Frontal cortex (tissue), 4 donors: ENCODE measurements at places on chromosomes 11 and 22.

DNA sequence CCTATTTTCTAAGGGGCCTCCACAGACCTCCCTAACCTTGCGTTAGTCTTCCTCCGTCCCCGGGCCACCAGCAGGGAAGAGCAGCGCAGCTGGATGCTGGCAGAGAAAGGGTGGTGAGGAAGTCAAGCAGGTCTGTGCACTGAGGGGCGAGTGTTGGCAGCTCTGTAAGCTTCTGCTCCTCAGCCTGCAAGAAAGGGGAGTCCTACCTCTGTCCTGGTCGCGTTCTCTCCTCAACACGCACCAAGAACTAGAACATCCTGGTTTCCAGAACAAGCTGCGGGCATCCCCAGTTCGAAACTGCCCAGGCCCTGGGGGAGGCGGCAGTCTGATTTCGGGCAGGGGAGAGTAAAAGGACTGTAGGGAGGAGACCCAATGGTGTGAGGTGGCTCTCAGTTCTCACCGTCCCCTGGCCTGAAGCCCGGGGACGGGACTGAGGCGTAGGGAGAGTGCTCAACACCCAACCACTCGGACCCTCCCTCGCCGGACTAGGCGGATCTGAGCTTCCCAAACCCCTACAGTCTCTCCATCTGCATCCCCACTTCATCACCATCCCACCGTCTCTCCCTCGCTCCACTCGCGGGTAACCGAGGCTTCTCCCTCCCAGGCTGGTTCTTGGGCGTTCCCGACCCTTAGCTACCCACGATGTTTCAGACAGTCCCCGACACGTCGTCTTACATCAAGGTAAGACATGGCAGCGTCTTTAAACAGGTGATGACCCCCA, 7.7 kb upstream of the FLI1 start:
- DNase-seq, result no peak

- no peak for DNase-seq
These were observed at the start of the genes C11orf21 and TSPAN32 for GRCh38 chr11:2301631-2302305. Gene C11orf21 (minus strand): TSS chr11:2301918. CDS start chr11:2301808, 110 bp downstream. Gene TSPAN32 (plus strand): TSS chr11:2302013. CDS start chr11:2302150, 137 bp downstream.

DNA sequence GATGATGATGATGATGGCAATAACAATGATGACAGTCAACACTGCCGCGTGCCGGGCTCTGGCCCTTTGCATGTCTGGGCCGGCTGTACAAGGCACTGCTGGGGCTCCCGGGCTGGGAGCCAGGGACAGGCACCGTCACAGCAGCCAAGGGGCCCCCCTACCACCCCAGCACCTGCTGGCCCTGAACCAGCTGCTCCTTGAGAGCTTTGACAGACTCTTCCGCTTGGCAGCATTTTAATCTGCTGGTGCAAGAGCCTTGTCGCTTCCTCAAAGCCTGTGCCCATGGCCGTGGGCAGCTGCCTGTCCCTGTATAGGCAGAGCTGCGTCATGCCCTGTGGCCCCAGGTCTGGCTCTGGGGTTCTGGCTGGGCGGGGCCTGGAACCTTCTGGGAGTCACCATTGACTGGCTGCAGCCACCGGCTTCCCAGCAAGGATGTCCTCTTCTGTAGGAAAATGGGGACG, 12.9 kb upstream of the MUC6 start:
- no peak for DNase-seq

DNA sequence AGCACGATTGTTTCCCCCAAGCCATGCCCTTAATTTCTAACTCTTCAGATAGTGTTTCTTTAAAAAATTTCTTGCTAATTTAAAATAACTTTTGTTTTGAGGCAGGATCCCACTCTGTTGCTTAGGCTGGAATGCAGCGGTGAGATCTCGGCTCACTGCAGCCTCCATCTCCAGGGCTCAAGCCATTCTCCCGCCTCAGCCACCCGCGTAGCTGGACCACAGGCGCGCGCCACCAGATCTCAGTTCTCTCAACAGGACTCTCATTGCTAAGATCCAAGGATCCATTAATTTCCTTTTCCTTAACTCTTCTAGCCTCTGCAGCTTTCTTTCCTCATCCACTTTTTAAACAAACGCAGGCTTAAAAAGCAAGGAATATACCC, 327 bp upstream of the MED17 start:
- DNase-seq, result no peak

GRCh38 chr22:27594474-27595134, 207.0 kb downstream of the MN1 start:
- no peak for DNase-seq

GRCh38 chr11:46513934-46514342, 79.9 kb downstream of the AMBRA1 start:
- DNase-seq, result peak; percentile 37

DNA sequence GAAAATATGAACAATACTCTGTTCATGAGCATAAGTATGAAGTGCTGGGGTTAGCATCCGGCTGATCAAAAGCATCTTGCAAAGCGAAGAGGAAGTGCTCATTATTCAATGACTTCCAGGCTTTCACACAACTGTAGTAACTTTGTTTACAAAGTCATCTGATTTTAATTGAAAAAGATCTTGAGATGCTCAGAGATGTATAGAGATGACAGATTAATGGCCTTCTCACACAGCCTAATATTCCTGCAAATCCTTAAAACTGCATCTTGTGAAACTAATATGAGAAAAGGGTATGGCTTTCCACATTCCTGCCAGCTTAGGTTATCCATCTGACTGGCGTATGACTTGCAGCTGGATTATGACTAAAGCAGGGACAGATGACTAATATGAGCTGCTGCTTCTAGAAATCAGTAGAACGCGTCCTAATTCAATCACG, 125.4 kb downstream of the CASP12 start:
- DNase-seq, result no peak

- no peak for DNase-seq
These were observed 5.1 kb upstream of the RPS6KA4 start for GRCh38 chr11:64353715-64354506.

- DNase-seq, result no peak
These were observed 48.2 kb upstream of the SMCO4 start for GRCh38 chr11:93591247-93591898.

GRCh38 chr22:24128631-24129262, 52.5 kb upstream of the SUSD2 start:
- DNase-seq, result no peak

DNA sequence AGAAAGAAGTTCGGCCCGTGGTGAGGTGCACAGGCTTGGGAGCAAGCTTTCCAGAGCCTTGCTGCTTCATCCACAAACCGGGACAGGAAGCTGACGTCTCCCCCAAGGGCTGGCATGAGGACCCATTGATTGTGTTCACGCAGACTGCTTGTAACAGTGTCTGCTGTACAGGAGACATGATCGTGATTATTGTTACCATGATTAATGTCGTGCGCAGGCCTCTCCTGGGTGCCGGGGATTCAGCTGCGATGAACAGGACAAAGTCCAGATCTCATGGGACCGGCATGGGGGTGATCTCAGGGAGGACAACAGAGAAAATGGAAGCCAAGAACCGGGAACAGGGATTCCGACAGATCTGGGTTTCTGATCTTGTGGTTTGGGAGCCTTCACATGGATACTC, 219.9 kb downstream of the BRD1 start:
- DNase-seq, result no peak

DNA sequence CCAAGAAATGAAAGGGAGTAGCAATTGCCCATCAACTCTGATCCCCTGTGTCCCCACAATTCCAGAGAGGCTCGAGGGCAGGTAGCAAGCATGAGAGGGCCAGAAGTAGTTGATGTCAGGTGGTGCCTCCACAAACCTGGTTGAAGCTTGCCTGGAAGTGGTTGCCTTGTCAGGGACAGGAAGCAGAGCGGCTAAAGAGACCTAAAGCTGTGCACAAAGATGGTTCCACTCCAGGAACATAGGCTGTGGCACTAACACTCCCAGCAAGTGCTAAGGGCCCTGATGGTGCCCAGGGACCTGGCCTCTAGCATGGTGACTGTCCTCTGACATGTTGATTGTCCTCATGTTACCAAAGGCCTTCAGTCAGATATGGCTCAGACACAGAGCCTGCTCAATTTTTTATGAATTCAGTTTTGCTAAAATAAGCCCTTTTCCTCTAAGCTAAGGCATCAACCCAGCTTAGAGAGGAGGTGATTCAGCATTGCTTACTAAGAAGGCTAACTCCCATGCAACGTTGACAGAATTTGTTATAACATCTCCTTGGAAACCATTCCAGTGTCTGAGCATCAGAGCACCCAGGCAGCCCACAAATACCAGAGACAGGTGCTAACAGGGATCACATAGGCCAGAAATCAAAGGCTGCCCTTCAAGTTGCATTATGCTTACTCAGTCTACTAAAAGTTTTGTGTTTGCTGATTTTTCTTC, 196.3 kb upstream of the ARHGAP20 start:
- DNase-seq, result no peak

DNA sequence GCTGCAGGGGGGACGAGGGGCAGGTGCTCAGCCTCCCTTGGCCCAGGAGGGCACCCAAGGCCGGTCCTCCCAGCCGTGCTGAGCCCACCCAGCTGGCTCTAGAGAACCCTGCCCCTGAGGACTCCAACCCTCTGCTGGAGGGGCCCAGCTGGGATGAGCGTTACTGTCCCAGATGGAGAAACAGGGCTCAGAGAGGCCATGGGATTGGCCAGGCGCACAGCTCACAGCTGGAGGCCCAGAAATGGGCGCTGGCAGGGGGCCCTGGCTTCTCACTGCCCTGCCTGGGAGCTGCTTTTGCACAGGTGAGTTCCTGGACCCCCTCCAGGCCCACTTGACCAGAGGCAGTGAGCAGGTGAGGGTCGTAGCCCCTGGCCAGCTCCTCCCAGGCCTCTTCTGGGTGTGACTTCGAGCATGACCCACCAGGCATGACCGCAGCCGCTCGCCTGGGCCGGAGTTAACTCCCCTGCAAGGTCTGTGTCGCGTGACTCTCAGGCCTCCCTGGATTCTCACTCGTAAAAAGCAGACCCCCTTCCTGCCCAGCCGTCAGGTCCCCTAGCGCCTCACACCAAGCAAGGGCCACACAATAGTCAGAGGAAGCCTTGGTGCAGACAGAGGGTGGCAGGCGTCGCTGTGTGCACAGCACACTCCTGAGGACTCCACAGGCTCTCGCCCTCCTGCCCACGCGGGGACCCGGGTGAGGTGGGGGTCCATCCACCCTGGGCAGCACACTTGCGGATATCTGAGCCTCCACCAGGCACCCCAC, 19.7 kb upstream of the IL17REL start:
- no peak for DNase-seq

DNA sequence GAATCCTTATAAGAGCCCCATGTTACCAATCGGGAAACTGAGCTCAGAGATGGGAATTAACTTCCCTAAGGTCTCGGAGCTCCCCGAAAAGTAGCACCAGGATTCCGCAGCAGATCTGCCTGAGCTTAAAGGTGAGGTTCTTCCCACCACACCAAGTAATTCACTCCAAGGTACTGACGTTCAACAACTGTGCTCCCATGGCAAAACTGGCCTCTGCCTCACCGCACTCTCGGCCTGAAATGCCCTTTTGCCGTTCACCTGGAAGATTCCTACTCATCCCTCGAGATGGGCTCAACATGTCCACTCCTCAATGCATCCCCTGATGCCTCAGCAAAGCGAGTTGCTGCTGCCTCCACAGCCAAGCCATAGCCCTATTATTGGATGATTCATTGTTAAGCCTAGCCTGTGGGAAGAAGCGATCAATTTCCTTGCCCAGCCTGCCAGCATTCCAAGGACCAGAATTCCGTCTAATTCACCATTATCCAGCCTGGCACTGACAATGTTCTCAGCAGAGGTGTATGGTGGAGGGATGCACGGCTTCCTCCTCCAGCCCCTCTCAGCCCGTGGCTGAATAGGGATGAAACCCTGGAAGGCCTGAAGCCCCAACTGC, 4.2 kb downstream of the PLAAT3 start:
- DNase-seq, result no peak
